ENCODE measurements at places on chromosomes 2 and 18. TPM values are rescaled to one million over a fixed set of nuclear protein-coding genes. Genes with fewer than 3 reads are reported as not detected.

The CHRNG gene
- not detected for total RNA-seq

The ZNF396 gene
- 1.1 TPM for total RNA-seq

The SGO2 gene
- 24.4 TPM for total RNA-seq

The UGT1A4 gene
- total RNA-seq: not detected

The ELOA2 gene
- not detected for total RNA-seq

All from activated CD8-positive, alpha-beta memory T cell treated with anti-CD3 and anti-CD28 coated beads for 36 hours (primary cell).